ENCODE measurements at places on chromosomes 1 and 21. TPM values are rescaled to one million over a fixed set of nuclear protein-coding genes. Genes with fewer than 3 reads are reported as not detected.

Gene TESK2
- polyA plus RNA-seq, result 1.3 TPM

Gene ALX3
- polyA plus RNA-seq, result not detected

Gene TAS1R1
- polyA plus RNA-seq, result 0.05 TPM

Gene ETV3L
- polyA plus RNA-seq, result not detected

Gene PDE9A
- polyA plus RNA-seq, result 1.1 TPM

Gene CYP4A22
- polyA plus RNA-seq, result not detected

Gene PLA2G2D
- not detected for polyA plus RNA-seq

Gene TMEM52
- 1.9 TPM for polyA plus RNA-seq

Gene AK2
- polyA plus RNA-seq, result 152 TPM

Gene DMBX1
- polyA plus RNA-seq, result not detected

Gene GNPAT
- 12.3 TPM for polyA plus RNA-seq

Gene PGD
- polyA plus RNA-seq, result 103 TPM

All from IMR-90 (cell line).